ENCODE measurements at places on chromosomes 6 and 20. TPM values are rescaled to one million over a fixed set of nuclear protein-coding genes. Genes with fewer than 3 reads are reported as not detected.
A peak's percentile ranks its signal among the peaks of the same experiment; 100 is the strongest.

Gene DOK5
- 0.12 TPM for total RNA-seq

GRCh38 chr20:38805502-38805957, at the start of gene PPP1R16B:
Gene PPP1R16B, plus strand, starts transcription at chr20:38805697. Its CDS starts 30,229 bp downstream, at chr20:38835926.
- ATAC-seq: peak; percentile 70

- ATAC-seq: no peak
These were observed 144.6 kb downstream of the TSHZ2 start for GRCh38 chr20:53116733-53117132.

GRCh38 chr6:11890849-11891248, 112.2 kb upstream of the ADTRP start:
- ATAC-seq: no peak

DNA sequence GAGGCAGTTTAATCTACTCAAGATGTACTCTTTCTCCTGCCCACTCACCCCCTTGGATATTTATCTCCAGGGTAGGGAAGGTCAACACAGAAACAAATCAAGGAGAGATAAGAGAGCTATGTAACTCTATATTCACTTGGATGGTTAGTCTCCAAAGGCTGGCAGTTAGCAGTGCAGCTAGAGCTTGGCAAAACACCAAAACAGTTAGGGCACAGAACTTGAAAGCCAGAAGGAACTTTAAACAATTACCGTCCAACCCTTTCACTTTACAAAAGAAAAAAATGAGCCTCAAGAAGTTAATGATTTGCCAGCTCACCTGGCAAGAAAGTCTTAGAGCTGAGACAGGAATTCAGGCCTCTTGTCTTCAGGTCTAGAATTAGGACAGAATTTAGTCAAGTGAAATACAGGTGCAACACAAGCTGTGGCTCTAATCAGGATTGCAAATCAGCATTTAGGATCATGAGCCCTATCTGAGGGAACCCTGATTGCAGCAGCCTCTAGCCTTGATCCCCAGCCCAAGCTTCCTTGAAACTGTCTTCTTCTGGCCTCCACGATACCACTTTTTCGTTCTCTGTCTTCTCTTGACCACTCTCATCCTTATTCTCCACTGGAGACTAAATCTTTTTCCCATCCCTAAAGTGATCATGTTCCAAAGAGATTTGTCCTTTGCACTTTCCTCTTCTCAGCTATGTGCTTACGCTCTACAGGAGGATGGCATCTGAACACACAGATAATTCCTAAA, 14.9 kb downstream of the NEDD9 start:
- ATAC-seq: no peak

DNA sequence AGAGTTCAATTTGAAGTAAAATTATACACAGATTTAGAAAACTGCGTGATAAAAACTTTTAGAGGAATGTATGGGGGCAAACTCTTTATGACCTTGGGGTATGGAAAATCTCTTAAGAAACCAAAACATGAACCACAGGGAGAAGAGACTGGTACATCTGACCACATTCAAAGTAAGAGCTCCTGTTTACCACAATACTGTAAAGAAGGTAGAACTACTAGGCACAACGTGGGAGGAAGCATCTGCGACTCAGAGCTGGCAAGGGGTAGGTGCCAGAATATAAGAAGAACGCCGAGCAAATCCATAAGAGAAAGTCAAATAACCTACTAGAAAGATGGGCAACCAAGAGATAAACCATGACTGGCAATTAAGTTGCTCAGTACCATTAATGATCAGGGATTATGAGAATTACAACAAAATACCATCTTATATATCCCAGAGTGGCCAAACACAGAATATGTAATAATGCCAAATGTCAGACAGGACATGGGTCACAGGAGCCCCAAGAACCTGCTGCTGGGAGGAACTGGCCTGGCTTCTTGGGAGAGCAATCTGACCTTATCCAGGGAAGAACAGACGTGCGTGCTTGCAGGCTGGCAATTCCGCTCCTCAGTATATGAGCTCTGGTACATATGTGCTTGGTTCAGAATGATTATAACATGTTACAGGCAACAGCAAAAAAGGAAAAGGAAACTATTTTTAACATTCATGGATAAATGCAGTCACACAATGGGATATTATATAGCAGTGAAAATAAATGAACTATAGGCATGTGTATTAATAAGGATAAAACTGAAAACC, 50.2 kb downstream of the INSM1 start:
- ATAC-seq: no peak
